ENCODE measurements at places on chromosomes 4 and X.

- DNase-seq, result no peak
These were observed 19.3 kb upstream of the GCNA start for GRCh38 chrX:71558920-71559319.

GRCh38 chr4:83542225-83542624 is 6.3 kb downstream of the GPAT3 start:
- DNase-seq, result no peak

DNA sequence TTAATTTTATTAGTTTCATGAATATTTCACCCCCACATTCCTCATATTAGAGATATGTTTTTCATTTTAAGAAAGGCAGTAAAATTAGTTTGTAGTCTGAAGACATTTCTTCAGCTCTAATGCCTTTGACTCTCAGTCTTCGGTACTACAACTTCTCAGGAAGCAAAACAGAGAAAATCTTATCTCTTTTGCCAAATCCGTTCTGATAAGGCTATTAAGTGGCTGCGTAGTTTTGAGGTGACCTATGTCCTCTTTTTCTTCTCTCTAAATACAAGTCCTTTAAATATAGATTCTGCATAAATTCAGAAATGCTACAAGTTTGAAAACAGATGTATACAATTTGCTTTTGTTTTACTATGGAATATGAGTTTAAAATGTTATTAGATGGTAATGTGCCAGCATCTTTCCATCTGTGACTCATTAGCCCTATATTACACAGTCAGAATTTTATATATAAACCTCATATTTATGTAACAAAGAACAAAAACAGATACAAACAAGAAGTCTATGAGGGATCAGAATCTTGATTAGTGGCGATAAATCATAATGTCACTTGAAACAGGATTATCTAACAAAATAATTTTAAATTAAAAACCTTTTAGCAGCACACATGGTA is 181.2 kb upstream of the ETNPPL start:
- no peak for DNase-seq

DNA sequence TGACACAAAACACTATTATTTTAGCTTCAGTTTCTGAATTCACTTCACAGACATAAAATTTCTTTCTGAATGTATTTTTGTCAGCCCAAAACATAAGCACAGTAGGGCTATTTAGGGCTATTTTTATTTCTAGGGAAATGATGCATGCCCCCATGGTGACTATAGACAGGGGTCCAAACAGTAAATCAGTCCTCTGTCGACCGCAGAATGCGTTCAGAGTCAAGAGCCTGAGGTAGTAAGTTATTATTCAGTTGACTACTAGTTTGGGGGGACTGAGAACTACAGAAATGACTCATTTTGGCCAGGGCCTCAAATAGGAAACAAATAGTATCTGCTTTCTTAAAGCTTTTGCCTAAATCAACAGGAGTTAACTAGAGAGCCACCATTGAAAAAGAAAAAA is 414.4 kb downstream of the AFF2 start:
- no peak for DNase-seq

GRCh38 chr4:5932035-5932568 is 39.2 kb upstream of the CRMP1 start:
- DNase-seq, result no peak

DNA sequence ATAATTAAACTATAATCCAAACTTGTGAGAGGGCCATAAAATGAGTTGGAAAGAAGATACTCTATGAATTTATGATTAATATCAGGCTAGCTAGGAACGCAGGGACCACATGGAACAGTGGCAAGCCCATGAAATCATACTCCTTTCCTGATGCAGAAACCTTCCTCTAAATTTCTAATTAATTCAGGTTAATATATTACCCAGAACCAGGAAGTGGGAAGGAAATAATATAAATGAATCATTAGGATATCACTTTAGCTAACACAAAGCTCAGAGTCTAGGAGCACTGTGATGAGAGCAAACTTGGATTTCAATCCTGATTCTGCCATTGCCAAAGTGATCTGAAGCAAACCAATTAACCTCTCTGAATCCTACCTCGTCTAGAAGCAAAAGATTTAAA is 68.0 kb downstream of the IQCM start:
- DNase-seq, result no peak

Data from stimulated activated CD8-positive, alpha-beta memory T cell treated with anti-CD3 and anti-CD28 coated beads, Interleukin-4, amount 100 ng/mL, for 1 hour (primary cell).